ENCODE measurements at places on chromosomes 3 and 15.

GRCh38 chr15:61890106-61890505 is 170.1 kb downstream of the VPS13C start:
- no peak for DNase-seq

DNA sequence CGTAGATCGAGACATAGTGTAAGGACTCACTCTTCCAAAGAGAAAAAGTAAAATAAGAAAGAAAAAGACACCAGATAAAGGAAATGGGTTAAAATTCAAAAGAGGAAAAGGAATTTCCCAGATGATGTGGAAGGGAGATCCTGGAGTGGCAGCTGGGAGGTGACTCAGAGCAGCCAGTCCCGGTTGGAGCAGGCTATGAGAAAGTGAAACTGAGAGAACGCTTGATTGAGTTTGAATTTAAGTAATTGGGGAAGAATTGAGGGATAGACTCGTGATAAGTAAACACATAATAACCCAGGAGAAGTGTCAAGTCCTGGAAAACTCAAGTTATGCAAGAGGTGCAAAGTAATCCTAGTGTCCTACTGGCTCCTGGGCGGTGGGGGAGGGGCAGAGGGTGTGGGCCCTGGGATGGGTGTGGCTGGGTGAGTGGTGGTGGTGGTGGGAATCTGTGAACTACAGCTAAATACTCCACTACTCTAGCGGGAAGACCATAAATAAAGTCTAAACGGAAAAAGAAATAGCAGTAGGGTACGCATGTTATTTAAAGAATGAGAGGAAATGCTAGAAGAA is 1.2 kb downstream of the PRR20G start:
- DNase-seq: no peak

GRCh38 chr3:161275919-161276318 is 54.8 kb downstream of the NMD3 start:
- DNase-seq: no peak

GRCh38 chr15:31342781-31343626 is 16.4 kb downstream of the KLF13 start:
- DNase-seq: no peak

DNA sequence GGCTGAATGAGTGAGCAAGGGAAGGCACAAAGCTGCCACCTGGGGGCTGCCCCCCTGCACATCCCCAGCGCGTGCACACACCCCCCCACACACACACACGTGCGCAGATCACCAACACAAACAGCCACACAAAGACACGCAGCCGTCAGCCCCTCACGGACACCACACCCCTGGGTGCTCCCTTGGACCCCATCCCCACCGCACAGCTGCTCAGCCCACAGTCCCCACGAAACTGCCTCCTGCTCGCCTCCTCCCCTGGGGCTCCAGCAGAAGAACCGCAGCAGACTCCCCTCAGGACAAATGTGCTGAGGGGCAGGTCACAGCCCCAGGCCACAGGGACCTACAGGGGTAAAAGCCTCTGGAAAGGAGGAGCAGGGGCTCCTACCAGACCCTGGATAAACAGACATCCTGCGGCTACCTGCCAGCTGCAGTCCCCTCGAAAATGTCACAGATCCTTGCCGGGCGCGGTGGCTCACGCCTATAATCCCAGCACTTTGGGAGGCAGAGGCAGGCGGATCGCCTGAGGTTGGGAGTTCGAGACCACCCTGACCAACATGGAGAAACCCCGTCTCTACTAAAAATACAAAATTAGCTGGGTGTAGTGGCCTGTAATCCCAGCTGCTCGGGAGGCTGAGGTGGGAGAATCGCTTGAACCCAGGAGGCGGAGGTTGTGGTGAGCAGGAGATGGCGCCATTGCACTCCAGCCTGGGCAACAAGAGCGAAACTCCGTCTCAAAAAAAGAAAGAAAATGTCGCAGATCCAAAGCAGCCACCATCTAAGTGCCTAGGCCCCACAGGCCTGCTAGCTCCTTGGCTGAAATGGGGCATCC is 6.5 kb downstream of the TWF2 start:
- DNase-seq: no peak

GRCh38 chr3:108818404-108818803 is 4.2 kb upstream of the TRAT1 start:
- peak; percentile 29 for DNase-seq

- no peak for DNase-seq
These were observed 30.7 kb downstream of the EIF4E3 start for GRCh38 chr3:71694358-71694999.

- DNase-seq: no peak
These were observed 17.6 kb downstream of the CCNL1 start for GRCh38 chr3:157142315-157142714.

DNA sequence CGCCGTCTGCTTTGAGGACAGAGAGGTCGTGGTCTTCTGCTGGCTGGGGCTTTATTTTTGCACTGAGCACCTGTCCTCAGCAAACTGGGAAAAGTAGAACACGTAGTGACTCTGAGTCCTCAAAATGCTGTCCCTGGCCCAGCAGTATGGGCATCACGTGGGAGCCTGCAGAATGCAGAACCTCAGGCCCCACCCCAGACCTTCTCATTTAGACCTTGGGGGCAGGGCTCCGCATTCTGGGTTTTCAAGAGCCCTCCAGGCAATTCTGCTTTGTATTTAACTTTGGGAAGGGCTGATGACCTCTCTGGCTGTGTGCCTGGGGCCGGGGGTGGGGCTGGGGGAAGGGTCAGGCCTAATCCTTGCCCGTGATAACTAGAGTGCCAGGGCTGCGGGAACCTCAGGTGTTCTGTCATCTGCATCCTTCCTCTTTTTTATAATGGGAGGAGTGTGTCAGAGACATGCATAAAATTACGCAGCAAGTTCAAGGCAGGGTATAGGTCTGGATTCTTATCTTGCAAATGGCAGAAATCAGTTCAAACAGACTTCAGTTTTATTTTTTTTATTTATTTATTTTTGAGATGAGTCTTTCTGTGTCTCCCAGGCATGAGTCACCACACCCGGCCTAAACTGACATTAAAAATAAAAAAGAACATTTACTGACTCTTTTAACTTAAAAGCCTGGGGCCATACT is 11.1 kb downstream of the SLC6A6 start:
- no peak for DNase-seq

GRCh38 chr3:67719333-67719732 is 64.9 kb upstream of the SUCLG2 start:
- no peak for DNase-seq

- no peak for DNase-seq
These were observed 47.4 kb downstream of the TJP1 start for GRCh38 chr15:29774900-29775299.

DNA sequence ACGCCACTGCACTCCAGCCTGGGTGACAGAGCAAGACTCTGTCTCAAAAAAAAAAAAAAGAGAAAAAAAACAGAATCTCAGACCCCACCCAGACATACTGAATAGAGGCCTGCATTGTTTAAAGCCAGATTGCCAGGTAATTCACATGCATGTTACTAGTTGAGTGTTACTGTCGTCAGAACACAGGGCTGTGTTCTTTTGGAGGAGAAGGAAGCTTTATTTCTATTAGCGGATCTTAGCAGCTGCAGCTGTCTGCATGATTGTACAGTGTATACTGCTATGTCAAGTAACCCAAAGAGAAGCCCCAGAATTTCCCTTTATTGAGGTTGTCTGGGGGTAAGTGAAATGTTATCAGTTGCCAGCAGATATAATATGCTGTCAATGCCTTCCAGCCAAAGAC is 496.6 kb upstream of the NAALADL2 start:
- DNase-seq: no peak

- DNase-seq: no peak
These were observed 40.6 kb upstream of the NMNAT3 start for GRCh38 chr3:139718415-139718814.

DNA sequence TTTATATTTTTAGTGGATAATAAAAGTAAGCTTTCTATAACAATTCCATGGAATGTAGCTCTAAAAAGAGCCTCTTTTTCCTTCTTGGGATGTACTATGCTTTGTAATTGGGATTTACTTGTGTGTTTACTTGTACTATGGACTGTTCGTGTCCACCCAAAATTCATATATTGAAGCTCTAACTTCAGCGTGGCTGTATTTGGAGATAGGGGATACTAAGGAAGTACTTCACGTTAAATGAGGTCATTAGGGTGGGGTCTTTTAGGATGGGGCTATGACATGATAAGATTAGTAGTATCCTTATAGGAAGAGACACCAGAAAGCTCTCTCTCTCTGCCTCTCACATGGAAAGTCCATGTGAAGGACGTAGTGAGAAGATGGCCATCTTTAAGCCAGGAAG is 64.9 kb downstream of the P3H2 start:
- DNase-seq: no peak

DNA sequence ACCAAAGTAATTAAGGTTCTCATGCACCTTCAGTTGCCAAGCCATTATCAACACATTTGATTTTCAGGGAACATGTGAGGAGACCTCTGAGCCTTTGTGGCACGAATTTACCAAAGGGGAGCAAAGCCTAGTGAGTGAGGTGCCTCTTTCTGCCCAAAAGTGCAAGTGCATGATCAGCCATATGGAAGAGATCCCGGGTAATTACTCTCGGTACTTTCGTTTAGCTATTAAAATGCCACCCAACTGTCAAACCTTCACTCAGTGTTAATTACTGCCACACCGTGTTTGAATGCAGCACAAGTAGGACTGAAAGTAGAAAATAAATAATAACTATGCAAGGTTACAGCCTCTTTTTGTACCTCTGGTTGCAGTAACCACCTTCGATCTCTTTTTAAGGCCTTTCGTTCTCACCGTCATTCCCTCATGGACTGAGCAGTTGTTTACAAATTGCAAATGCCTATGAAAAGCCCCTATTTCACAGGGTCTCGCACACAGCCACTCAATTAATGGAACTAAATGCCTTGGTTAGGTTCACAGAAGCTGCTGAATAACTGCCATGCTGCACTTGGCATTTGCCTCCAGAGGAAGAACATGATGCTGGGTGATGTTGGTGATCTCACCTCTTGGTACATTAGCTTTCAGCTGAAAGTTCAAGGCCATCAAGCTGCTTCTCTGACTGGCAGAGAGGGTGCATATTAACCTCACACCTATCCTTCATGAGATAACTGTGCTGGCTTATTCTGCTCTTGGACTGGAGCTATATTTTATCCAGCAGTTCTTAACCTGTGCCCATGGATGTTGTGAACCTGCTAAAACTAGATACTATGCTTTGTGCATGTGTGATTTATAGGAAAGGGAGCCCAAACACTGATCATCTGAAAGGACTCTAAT is 69.9 kb downstream of the TNIK start:
- no peak for DNase-seq

DNA sequence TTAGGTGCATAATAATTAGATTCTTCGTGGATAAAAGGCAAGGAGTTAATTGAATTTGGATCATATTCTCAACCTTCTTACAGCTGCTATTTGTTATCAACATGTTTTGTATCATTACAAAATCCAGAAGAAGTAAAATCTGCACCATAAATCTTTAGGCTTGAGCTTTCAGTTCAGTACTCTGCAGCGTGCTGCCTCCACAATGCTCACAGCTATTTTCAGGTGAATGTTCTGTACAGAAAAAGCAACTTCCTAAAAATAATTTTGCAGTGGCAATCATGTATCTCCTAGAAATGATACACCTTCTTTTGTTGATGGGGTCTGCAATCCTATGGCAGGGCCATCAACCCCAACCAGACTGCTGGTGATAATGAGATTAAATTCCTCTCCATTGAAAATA is 220.9 kb upstream of the CTNNB1 start:
- no peak for DNase-seq

GRCh38 chr15:89566621-89567294 is 8.5 kb upstream of the TICRR start:
- no peak for DNase-seq

DNA sequence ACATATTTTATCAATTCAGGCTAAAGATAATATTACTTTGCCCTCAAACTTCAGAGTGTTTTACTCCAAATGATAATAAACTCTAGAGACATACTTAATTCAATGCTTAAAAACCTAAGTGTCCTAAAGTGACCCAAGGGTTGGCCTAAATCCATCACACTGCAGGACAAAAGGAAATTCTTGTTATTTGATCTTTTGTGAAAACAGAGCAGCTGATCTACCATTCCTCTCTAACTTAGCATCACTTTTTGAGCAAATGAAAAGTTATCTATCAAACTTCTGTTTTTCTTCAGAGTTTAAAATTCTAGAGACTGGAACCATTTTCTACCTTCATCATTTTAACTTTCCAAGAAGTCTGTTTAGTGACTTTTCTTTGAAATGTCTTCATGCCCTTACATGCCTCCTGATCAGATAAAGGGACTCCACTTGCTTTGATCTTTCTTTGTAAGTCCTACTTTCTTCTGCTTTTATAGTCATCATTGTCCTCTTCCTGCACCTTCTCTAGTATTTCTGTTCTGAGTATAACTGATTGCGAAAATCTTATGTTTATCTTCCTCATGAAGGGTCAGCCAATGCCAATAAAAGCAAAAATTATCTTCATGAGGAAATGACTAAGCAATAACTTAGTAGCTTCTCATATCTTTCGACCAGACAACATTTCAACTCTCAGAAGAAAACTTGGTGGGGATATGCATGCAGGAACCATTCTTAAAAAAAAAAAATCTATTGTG is 378.7 kb upstream of the TGFBR2 start:
- peak; percentile 98 for DNase-seq

- DNase-seq: peak; percentile 19
These were observed 964 bp downstream of the SLC25A20 start for GRCh38 chr3:48897460-48898376.

GRCh38 chr3:31919528-31919927 is 61.5 kb downstream of the OSBPL10 start:
- no peak for DNase-seq

GRCh38 chr15:100671858-100672543 is 69.6 kb downstream of the ASB7 start:
- DNase-seq: no peak

DNA sequence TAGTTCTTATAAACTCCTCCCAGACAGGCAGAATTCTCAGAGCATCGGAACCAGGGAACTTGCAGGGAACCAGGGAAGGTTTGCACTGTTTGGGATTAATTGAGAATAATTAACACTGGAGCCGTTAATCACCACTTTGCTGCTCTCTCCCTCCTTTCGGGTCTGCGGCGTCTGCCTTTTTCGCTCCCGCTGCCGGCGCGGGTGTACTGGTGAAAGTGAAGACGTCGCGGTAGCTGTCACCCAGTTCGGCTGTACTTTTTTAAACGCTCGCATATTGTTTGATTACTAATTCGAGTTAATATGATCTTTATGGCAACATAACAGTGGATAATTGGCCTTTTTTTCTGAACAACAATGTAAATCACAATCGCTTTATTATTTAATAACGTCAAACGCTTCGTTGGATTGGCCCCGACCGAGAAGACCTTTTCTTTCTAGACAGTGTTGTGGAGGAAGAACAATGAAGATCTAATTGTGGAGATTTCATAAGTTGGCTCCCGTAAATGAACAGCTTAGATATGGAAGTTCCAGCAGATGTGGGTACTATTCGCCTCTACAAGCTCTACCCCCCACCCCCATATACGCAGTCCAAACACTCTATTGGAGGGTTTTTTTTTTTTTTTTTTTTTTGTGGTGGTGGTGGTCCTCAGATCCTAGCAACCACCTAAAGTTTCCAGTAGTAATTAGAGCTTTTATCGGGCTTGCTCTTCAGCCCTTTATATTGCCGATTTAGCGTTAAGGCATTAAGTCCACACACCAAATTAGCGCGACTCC is 12.7 kb downstream of the SOX2 start:
- no peak for DNase-seq

DNA sequence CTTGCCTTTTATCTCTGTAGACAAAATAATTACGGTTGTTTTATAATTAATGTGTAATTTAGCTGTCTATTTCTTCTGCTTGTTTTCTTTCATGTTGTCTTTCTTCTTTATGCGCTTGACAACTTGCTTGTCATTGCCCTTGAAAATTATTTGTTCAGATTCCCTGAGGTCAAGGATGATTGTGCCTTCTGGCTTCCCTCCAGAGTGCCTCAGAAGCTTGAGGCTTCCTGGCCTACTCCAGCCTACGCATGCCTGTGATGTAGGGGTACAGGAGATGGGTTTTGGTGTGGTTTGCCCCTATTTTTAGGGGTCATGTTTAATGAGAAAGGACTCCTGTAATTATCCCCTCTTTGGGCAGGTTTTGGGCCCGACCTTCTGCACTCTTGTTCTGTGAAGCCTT is 231.5 kb downstream of the SV2B start:
- DNase-seq: no peak
